ENCODE measurements at places on chromosomes 12 and 14. TPM values are rescaled to one million over a fixed set of nuclear protein-coding genes. Genes with fewer than 3 reads are reported as not detected.

DNA sequence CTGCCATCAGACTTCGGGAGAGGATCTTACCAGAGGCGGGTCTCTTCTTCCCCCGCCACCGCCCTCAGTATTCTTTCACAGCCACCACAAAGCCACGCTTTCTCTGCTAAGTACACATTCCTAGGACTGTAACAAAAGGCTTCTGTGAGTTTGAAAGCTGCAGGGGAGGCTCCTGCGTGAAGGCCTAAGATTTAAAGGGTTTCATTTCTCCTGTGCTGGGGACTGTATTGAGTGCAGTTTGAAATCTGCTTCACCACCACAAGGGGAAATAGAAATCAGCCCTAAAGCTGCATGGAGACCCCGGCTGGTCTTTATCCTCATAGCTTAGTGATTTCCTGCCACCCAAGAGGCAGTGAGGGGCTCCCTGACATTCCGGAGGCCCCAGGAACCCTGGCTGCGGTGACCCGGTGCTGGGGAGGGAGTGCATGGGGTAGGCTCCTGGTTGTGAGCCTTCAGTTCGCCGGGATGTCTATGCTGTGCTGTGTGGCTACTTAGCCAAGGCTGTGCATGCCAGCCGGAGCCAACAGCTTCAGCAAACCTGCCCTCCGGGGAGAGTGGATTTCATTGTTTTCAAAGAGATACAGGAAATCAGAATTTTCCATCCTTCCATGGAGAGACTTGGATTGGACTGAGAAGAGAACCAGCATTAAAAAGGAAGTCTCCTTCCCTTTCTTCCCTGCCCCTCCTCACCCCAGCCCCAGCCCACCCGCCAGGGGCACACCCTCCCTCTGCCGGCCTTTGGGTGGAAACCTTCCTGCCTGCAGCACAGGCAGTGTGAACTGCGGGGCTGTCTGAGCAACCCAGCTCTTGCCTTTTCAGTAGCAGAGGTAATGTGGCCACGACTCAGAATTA is 163.3 kb downstream of the ETV6 start:
- no peak for DNase-seq

DNA sequence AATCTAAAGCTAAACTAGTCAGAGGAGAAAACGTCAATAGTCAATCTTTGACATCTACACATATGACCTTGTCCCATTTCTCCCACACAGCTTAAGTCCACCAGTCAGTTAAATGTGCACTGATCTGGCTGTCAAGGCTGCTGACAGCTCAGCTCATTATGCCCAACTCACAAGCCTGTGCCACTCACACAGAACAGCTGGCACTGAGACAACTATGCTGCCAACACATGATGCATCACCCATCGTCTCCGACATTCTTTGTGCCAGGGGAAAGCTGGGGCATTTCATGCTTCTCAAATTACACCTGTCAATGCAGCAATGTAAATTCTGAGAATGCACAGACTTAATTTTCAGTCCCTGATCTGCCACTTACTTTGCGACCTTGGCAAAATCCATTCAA is 25.3 kb downstream of the GNS start:
- peak; percentile 80 for DNase-seq

- no peak for DNase-seq
Observed at GRCh38 chr12:28759333-28759732, 389.7 kb upstream of the FAR2 start.

- no peak for DNase-seq
Observed at GRCh38 chr12:3274664-3275063, 197.5 kb downstream of the TSPAN9 start.

- peak; percentile 80 for DNase-seq
Observed at GRCh38 chr12:124921200-124922031, 7.0 kb upstream of the UBC start.

DNA sequence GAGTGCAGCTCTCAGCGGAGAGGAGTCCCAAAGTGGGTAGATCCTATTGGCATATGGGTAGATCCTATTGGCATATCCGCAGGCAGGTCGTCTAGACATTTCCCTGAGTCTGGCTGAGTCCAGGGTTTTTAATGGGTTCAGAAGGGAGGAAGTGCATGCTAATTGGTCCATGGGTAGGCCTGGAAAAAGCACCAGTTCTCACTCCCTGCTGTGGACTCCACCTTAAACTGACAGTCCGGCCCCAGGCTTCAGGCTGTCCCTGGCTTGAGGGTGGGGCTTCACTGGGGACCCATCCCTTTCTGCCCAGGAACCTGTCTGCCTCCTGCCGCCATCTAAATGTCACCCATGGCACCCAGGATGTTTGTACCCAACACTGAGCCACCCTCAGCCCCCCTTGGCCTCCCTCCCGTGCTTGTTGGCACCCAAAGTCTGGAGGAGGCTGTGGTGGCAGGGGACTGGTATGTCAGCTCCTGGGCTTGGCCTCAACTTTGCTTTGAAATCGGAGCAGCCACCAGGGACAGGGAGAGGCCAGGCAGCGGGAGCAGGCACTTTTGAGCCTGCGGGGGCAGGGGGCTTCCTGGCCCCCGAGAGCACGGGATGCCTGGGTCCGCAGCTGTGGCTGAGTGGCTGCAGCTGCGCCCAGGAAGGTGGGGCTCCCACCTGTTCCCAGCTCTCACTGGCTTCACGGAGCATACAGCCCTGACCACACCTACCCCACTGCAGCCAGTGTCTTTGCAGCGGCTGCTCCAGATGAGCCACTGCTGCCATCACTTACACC is 29.6 kb upstream of the YAF2 start:
- no peak for DNase-seq

Gene AMDHD1
- total RNA-seq: 0.11 TPM

Gene SUOX
- 13.3 TPM for total RNA-seq
